ENCODE measurements at places on chromosomes 7 and 10.
A peak's percentile ranks its signal among the peaks of the same experiment; 100 is the strongest.

DNA sequence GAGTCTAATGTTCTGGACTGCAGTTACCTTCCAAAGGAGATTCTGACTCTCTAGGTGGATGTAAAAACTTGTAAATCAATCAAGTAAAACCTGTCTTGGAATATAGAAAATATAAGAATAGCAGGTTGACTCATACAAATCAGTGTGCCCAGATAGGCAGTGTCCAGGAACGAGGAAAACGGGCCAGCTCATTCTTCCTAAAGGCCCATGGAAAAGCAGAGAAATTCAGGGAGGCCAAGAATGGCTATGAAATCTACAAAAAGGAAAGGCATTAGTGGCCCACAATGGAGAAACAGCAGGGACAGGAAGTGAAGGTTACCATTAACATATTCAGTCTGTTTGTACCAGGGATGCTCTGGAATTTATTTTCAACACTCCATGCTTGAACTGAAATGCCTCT is 14.9 kb downstream of the GLI3 start:
- DNase-seq, result no peak

DNA sequence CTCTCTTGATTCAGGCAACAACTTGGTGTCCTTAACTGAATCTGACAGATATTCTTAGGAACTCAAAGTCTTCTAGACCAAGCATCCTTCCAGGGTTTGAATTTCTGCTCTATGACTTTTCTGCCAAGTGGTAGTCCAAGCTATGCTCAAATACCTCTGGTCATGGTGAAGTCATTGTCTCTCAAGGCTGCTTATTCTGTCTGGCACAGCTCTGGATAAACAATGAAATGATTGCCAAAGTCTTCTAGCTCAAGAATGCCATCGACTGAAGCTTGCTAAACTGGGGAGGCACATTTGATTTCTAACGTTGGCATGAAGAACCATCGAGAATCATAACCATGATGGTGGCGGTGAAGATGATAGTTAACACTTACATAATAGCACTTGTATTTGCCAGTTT is 116.2 kb upstream of the MKX start:
- peak; percentile 26 for DNase-seq

DNA sequence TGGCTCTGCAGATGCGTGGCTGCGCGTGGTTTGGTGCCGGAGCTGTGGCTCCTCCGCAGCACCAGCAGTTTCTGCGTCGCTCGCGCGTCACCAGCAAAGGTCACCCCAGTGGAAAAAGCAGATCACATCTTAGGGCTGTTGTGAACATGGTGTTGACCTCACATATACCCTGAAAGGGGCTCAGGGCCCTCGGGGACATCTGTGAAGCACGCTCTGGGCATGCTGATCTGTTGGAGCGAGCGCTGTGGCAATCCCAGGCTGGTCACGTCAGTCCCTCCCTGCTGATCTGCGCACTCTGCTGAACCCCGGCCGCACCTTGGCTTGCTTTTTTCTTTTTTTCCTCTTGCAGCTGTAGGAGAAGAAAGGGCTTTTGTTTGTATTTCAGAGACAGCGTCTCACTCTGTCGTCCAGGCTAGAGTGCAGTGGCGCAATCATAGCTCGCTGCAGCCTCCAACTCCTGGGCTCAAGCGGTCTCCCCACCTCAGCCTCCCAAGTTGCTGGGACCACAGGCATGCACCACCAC is 33.3 kb upstream of the AP5Z1 start:
- no peak for DNase-seq

GRCh38 chr7:108846471-108846870 is 276.8 kb downstream of the DNAJB9 start:
- DNase-seq, result no peak

DNA sequence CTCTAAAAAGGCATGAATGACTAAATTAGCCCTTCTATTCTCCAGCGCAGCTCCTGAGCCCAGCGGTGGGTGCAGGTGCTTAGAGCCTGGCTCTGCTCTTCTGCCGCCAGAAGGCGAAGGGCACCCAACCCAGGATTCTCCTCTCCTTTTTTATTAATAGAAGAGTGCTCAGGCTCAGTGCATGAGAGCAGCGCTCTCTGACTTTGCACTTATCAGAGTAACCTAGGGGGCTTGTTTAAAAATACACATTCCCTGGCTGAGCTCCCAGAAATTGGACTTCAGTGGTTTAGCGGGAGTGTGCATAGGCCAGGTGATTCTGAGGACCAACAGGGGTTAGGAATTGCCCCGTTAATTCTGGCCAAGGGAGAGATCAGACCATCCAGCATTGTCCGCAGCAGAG is 1.7 kb upstream of the PFKP start:
- DNase-seq, result no peak

- DNase-seq, result no peak
Measured at GRCh38 chr10:121927318-121927840, 452 bp downstream of the ATE1 start.

DNA sequence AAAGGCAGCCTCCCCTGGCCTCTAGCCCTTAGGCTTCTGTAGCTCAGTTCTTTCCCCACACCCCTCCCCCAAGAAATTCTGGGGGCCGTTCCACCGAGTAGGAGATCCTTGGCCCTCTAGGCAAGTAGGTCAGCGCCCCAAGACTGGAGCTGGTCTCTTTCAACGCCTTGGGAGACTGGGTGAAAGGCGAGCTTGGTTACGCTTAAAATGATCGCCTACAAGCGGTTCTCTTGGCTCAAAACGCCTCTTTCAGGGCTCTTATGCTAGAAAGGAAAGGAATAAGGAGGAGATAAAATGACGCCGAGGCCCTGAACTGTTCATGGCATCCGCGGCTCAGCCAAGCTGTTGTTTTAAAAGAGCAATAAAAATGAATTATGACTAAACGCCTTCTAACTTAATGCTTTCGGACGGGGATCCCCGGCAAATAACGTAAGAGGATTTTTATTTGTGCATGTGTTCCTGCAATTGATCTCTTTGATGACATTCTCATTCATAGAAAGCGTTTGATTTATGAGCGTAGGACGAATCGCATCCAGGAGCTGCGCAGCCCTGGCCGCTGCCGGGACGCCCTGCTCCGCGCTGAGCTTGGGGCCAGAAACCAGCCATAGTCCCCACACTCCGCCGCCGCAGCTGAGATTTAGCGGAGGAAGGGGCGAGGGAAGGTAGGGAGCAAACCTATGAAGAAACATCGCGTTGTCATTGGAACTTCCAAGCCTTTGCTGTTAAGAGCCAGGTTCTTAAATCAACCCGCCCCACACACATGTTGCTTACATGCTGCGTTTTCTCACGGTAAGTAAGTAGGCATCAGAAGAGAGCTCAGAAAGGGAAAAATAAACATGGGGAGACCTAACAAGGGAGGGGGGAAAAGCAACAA is 3.0 kb upstream of the HOXA1 start:
- DNase-seq, result no peak

GRCh38 chr10:49081547-49082275 is 33.6 kb downstream of the VSTM4 start:
- no peak for DNase-seq

DNA sequence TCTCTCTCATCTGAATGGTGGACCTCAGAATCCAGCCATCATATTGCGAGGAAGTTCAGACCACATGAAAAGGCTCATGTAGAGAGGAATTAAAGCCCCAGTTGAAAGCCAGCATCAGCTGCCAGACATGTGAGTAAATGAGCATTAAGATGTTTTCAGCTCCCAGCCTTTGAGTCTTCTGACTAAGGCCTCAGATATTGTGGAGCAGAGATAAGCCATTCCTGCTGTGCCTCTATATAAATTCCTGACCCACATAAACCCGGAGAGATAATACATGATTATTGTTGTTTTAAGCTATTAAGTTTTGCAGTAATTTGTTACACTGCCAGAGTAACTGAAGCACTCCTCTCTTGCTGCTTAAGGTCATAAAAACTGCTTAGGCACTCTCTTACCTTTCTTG is 14.6 kb downstream of the FAM149B1 start:
- no peak for DNase-seq

GRCh38 chr7:3239291-3239691 is 61.8 kb upstream of the SDK1 start:
- no peak for DNase-seq

DNA sequence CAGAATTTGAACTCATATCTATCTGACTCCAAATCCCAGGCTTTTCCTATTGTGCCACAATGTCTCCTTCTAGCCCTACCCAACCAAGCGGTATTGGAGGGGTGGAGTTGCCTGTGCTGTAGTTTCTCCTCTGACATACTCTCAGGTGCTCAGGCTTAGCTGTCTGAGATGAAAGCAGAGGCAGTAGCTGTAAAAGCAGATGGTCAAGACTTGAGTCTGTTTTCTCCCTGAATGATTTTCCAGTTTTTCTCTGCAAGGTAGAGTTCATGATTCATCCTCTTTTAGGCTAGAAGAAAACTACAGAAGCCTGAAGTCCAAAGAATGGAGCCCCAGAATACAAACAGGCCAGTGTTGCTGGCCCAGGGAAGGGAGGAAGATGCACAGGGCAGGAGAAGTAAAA is 130.0 kb downstream of the PDE1C start:
- no peak for DNase-seq

DNA sequence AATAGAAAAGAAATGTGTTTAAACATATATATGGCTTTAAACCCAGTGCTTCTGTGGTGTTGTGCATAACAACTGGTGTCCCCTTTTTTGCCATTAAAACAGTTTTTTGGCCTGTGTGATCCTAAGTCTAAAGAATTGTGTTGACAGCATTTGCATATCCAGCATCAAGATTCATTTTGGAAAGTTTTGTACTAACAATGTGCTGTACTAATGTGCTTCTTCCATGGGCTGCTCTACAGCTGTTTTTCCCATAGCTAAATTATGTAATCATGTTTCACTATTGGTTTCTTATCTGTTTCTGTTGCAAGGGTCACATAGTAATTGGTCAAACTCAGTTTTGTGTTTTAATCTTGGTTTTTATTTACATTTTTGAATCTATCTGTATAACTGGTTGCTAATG is 5.5 kb downstream of the CNNM2 start:
- no peak for DNase-seq

DNA sequence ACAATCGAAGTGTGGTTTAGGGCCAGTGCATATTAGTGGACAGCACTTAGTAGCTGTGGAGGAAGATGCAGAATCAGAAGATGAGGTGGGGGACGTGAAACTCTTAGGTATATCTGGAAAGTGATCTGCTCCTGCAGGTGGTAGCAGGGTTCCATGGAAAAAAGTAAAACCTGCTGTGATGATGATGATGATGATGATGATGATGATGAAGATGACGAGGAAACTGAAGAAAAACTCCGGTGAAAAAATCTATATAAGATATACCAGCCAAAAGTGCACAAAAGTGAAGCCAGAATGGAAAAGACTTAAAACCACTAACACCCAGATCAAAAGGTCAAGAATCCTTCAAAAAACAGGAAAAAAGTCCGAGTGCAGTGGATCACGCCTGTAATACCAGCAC is 40.0 kb downstream of the LSMEM1 start:
- no peak for DNase-seq

- no peak for DNase-seq
Measured at GRCh38 chr7:1043552-1044188, 676 bp upstream of the GPR146 start.

DNA sequence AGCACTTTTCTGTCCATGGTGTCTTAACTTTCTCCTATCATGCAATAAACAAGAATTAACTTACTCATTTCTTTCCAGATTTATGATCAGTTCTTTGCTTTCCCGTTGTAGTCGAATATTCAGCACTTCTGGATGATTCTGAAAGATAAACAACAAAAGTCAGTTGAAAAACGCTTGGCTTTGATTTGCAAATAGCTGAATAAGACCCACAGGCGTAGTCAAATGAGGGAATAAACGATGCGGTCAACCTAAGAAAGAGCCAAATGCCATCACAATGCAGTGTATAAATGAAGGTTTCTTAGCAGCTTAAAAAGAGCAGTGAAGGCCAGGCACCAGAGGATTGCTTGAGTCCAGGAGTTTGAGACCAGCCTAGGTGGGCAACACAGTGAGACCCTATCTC is 109.4 kb downstream of the ADAM12 start:
- no peak for DNase-seq

GRCh38 chr7:35630024-35630972 is 64.6 kb downstream of the HERPUD2 start:
- peak; percentile 21 for DNase-seq

- DNase-seq, result no peak
Measured at GRCh38 chr7:9691286-9691685, 1257.9 kb downstream of the NXPH1 start.

GRCh38 chr10:33665501-33665900 is 331.0 kb upstream of the NRP1 start:
- no peak for DNase-seq

- no peak for DNase-seq
Measured at GRCh38 chr10:124562425-124563060, 100.9 kb downstream of the LHPP start.

GRCh38 chr7:91228927-91229558 is 35.2 kb upstream of the FZD1 start:
- DNase-seq, result no peak

GRCh38 chr7:151798851-151799448 is 78.0 kb downstream of the PRKAG2 start:
- no peak for DNase-seq

GRCh38 chr7:1564603-1565022 is 5.2 kb downstream of the PSMG3 start:
- DNase-seq, result no peak

DNA sequence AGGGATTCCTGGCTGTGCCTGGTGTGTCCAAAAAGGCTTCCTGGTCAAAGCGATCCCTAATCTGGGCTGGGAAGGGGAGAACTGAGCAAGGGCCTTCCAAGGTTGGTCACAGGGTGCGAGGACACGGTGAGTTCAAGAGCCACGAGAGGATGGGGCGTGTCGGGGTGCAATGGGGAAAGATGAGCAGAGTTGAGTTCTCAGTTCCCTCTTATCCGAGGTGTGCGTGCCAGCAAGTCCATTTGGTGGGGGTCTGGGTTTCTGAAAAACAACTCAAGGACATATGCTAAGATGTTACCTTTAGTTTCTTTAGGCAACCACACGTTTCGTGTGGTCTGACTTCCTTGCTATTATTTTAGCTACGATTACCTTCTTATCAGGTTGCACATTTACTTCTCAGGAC is 1.3 kb downstream of the ZNF775 start:
- no peak for DNase-seq

GRCh38 chr7:47228386-47229014 is 353.4 kb downstream of the TNS3 start:
- DNase-seq, result no peak

DNA sequence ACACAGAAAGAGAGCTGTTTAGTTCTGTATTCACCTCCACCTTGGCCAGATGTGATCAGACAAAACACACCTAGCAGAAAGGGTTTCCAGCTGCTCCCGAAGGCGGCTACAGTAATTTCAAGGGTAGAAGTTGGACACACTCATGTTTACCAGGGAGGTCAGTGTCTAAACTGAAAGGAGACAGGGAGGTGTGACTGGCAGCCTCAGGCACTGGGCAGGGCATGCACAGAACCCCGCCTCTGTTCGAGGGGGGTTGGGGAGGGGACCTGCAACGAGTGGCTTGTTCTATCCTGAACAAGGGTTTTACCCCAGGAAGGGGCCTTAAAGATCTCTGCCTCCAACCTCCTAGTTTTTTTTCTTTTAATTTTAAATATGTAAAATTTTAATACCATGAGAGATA is 49.6 kb downstream of the BPGM start:
- no peak for DNase-seq

All from GM04503 (cell line).